A172 (cell line): ENCODE measurements at places on chromosomes 5 and 9.

DNA sequence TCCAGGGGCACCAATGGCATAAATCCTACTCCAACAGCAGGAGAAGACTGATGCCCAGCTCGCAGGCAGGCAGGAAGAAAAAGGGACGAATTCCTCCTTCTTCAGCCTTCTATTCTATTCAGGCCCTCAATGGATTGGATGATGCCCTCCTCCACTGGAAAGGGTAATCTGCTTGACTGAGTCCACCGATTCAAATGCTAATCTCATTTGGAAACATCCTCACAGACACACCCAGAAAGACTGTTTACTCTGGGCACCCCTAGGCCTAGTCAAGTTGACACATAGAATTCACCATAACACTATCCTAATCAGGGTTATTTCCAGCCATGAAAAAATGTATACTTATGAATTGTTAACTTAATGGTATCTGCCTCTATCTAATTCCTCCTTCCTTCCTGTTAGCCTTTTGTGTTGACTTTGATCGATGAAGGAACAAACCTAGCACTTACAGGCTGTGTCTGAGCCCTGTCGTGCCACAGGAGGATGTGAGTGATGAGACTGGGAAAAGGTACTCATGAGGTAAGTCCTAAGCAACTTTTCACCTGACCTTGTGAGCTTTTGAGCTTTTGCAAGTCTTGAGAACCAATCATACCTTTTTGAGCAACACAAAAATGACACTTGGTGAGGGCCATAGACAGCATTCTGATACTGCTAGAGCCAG is 36.5 kb downstream of the FOXD1 start:
- DNase-seq = no peak

DNA sequence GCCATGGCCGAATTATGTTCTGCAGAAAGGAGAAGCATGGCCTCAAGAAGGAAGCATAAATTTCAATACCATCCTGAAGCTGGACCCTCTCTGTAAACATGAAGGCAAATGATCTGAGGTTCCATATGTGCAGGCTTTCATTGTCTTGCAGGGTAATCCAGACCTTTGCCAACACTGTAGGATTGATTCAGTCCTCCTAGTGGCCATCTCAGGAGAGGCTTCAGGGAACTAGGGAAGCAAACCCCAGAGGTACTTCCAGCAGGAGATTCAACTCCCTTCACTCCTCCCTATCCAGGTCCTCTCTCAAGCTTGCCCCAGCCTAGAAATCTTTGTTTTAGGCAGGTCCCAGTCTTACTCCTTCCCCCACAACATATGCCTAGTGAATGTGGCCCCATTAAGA is 99.3 kb upstream of the HCN1 start:
- DNase-seq = no peak

GRCh38 chr9:37374892-37375291 is 47.6 kb upstream of the GRHPR start:
- DNase-seq = no peak

DNA sequence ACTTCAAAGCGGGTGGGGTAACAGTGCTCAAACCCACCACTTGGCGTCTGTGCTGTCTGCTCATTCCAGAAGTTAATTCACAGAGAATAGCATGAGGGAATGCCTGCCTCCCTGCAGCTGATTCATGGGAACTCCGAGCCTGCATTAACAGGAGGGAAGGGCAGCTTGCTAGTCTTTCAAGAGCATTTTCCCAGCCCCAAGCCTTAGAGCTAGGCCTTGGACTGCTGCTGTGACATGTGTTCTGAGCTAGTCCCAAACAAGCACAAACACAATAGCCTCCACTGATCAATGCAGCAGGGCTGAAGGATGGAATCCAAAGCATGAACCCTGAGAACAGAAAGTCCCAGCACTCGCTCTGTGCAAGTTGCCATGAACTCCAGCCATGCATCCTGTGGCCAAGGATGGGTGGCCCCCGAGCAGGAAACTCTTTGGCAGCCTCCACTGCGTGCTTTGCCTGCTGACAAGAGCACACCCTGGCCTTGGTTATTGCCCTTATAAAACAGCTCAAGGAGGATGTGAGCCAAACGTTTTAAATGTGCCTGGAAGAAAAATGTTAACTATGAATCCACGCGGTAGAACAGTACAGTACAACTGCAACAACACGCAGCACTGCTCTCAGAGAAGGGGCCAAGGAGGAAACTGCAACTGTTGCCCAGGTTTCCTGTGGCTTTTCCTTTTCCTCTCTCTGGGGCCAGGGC is 653.1 kb upstream of the KLF4 start:
- no peak for DNase-seq
